ENCODE measurements at places on chromosomes 11 and 22.

DNA sequence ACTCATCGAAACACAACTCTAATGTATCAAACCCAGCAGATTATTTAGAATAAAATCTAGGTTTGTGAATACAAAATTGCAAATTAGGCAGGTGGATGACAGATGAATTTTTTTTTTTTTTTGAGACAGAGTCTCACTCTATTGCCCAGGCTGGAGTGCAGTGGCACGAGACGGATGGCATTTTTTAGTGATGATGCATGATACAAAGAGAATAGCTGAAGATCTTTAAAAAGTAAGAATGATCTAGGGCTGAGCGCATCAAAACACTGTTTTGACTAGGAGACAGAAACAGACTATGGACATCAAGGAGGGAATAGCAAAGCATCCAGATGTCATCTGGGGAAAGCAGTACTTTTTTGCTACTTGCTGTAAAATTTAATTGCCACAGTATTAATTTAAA lies 63.8 kb downstream of the IMMP1L start:
- DNase-seq: no peak

DNA sequence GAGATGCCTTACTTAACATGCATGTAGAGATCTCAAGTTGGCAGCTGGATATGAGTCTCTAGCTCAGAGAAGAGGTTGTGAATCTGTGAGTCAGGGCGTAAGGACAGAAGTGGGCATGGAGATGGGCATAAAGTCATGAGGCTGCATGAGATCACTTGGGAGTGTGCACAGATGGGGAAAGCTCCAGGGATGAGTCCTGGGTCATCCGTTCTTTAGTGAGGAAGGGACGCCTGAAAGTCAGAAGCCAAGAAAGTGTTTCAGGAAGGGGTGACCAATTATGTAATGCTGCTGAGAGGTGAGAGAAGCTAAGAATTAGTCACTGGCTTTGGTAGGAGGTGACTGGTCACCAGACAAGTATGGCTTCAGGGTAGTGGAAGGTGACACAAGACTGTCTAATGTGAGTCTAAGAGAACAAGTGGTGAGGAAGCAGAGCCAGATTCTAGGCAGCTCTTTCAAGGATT lies 6.7 kb downstream of the ACP2 start:
- no peak for DNase-seq

- no peak for DNase-seq
Observed at GRCh38 chr22:20245577-20246367, 22.3 kb downstream of the RTN4R start.

- no peak for DNase-seq
Observed at GRCh38 chr11:67006029-67006884, 16.7 kb upstream of the SYT12 start.

DNA sequence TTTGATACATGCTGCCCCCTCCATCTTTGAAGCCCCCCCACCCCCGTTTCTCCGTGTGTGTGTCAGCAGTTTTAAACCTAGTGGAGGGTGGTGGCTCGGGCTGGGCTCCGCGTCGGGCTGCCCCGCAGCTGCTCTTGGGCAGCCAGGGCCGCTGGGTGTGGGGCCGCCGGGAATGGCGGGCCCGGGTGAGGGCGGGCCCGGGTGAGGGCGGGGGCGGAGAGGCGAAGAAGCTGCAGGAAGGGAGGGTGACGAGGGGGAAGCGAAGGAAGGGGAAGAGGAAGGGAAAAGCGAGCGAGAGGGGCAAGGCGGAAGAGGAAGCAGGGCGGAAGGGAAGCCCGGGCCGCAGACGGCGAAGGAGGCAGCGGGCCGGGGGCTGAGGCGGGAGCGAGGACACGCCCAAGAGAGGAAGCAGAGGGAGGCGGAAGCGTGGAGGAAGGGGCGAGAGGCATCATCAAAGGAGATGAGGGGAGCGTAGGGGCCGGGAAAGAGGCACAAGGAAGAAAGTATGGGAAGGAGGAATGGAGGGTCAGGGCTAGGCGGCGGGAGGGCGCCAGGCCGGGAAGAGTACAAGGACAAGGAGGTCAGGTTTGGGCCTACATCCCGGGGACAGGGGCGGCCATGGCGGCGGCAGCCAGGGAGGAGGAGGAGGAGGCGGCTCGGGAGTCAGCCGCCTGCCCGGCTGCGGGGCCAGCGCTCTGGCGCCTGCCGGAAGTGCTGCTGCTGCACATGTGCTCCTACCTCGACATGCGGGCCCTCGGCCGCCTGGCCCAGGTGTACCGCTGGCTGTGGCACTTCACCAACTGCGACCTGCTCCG lies 82.4 kb downstream of the BCR start:
- no peak for DNase-seq

GRCh38 chr11:19723572-19724342 lies 11.1 kb downstream of the NAV2 start:
- peak; percentile 22 for DNase-seq

DNA sequence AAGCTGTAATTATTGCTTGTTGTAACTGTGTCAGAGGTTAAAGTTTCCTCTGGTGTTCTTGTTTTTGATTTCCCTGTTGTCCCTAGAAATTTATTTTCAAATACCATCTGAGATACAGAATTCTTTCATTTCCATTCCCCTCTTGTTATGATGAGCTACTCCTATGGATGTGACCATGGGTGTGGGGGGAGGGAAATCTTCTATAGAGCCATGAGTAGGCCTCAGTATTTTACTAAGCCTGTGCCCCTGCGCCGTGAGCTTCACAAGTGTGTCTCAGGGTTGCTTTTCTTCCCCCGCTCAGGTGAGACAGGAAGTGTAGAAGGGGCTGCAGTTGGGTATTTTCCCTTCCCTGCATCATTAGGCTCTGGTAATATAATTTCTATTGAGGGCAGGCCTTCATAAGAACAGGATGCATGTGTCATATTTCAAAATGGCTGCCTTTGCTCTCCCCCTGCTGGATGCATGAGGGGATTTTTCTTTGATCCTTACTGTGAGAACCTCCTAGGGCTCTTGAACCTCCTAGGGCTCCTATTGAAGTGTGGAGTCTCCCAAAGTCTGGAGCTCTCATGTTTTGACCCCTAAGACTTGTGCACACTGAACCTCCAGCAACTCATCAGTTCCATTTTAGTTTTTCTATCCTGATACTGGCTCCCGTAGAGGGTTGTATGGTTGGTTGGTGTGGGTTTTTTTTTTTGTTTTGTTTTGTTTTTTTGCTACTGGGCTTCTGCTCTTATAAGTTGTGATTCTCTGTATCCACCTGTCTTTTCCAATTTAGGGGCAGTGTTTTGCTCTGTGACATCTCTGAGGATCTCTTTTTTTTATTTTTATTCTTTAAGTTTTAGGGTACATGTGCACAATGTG lies 658.2 kb downstream of the NTM start:
- DNase-seq: no peak
